ENCODE measurements at places on chromosomes 13 and 19. TPM values are rescaled to one million over a fixed set of nuclear protein-coding genes. Genes with fewer than 3 reads are reported as not detected.

- peak; percentile 69 for ATAC-seq
Measured at GRCh38 chr19:47255879-47256692, at the start of gene CCDC9. CCDC9 (plus strand) TSS chr19:47256525; CDS start chr19:47258401, 1,876 bp downstream.

DNA sequence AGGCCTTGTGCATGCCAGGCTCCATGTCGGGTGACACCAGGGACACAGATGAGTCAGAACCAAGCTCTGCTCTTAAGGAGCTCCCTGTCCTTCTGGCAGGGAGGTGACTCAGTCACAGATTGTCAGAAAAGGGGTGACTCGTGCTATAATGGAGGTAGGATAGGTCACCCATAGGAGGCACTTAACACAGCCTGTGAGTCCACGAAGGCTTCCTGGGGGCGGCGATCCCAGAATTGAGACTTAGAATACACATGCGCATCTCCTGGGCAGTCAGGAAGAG lies 19.6 kb downstream of the FUZ start:
- ATAC-seq, result peak; percentile 94

DNA sequence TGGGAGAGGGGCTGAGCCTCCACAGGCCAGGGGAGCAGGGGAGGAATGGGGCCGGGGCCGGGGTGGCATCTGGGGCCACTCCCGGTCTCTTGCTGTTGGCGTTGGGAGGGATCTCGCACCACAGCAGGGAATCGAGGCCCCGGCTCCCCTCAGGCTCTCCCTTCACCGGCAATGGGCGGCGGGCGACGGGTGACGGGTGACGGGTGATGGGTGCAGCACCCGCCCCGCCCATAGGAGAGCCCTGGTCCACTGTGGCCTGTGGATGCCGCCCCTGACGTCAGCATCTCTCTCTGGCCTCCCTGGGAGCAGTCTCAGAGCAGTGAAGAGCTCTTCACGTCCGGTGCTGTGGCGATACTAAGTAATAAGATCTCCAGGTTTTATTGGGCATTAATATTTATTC lies 133.6 kb downstream of the KDM4B start:
- ATAC-seq, result no peak

GRCh38 chr13:95098916-95099315 lies 202.3 kb downstream of the ABCC4 start:
- ATAC-seq, result no peak

DNA sequence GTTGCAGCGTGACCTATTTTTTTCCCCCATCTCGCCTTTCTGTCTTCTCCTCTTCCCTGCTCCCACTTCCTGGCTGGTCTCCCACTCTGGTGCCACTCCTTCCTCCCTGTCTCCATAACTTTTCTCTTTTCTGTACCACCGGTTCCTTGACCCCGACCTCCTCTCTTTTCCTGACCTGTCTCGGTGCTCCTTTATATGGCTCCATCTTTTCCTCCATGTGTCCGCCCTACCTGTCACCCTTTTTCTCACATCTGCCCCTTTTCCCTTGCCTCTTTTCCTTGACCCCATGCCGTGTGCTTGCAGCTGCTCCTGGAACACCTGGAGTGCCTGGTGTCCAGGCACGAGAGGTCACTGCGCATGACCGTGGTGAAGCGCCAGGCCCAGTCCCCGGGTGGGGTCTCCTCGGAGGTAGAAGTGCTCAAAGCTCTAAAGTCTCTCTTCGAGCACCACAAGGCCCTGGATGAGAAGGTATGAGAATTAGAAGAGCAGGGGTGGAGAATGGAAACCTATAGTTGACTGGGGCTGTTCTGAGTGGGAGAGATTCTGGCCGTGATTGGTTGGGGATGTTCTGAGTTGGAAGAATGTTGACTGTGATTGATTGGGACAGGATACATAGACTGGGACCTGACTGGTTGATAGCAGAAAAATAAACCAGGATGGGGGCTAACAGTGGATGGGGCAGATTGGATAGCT lies 9.3 kb downstream of the PPFIA3 start:
- ATAC-seq, result no peak

DNA sequence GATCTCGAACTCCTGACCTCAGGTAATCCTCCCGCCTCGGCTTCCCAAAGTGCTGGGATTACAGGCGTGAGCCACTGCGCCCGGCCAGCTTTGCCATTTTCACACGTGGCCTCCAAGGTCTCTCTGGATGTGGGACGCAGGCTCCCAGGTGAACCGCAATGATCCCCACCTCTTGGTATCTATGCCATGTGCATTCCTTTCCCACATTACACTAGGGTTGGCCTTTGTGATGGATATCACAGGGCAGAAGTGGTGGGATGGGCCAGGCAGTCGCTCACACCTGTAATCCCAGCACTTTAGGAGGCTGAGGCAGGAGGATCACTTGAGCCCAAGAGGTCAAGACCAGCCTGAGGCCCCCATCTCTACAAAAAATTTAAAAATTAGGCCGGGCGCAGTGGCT lies 22.4 kb downstream of the FGF21 start:
- ATAC-seq, result no peak

GRCh38 chr13:112626124-112626523 lies 38.2 kb upstream of the TUBGCP3 start:
- ATAC-seq, result no peak

GRCh38 chr13:104114101-104114500 lies 1047.9 kb upstream of the SLC10A2 start:
- ATAC-seq, result no peak

DNA sequence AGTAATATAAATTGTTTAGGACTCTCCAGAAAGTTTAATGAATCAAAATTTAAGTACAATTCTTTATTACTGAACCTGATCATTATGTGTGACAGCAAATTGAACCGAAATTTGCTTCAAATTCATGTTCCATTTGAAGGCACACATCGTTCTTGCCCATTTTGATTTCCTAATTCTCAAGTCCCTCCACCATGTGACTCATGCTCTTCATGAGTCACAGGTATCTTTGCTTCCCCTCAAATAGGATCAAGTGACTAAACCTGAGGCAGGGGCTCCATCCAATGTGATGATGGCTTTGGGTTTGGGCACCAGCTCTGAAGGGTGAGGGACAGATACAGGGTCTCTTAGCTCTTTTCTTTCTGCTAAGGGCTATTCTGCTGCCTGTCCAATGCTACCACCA lies 86.1 kb downstream of the THSD1 start:
- ATAC-seq, result no peak

GRCh38 chr13:38255600-38255999 lies 94.1 kb upstream of the UFM1 start:
- ATAC-seq, result no peak

DNA sequence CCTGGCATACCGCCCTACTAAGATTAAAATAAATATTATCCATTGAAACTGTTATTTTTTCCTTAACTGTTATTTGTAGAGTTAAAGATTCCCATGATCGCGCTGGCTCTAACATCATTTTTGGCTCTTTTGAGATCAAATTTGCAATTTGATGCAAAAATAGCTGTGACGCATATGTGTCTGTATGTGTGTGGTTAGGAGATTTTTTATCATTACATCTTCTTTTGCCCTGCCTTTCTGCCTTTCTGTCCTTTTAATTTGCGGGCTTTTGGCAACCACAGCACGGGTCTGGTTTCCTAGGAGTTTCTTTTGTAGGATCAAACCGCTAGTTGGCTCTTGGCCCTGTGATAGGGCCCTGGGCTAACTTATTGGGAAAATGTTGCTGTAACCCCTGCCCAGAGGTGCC lies 37.3 kb upstream of the ALOX5AP start:
- ATAC-seq, result no peak

GRCh38 chr19:342128-342455 lies 2.5 kb downstream of the MIER2 start:
- ATAC-seq, result no peak

DNA sequence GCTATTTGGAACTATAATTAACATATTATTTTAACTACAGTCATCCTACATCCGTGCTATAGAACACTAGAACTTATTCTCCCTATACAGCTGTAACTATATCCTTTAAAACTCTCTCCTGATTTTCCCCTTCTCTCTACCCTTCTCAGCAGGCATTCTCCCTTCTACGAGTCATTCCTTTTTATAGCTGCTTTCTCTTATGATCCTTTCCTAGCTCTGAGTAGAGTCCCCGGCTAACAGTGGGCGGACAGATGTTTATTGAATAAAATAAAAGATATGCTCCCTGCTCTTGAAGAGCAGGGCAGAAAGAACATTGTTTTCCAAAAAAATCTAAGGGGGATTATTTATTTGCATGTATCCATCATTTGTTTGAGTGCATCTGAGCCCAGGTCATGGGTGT lies 246.5 kb upstream of the TMTC4 start:
- ATAC-seq, result no peak

The MYO1F gene
- total RNA-seq, result 68.7 TPM

The RUBCNL gene
- total RNA-seq, result 3.4 TPM

The RAB20 gene
- 3.7 TPM for total RNA-seq

The NLRP11 gene
- not detected for total RNA-seq

The ZNF709 gene
- total RNA-seq, result 3.4 TPM

Measured in activated T-helper 17 cell treated with anti-CD3 and anti-CD28 coated beads, Interleukin-2, amount 50 U/mL, for 72 hours (primary cell).